ENCODE measurements at places on chromosomes 3 and 15.

- DNase-seq = no peak
Observed at GRCh38 chr15:39850436-39850835, 67.8 kb upstream of the FSIP1 start.

GRCh38 chr3:4228295-4228694, 74.9 kb upstream of the SETMAR start:
- no peak for DNase-seq

DNA sequence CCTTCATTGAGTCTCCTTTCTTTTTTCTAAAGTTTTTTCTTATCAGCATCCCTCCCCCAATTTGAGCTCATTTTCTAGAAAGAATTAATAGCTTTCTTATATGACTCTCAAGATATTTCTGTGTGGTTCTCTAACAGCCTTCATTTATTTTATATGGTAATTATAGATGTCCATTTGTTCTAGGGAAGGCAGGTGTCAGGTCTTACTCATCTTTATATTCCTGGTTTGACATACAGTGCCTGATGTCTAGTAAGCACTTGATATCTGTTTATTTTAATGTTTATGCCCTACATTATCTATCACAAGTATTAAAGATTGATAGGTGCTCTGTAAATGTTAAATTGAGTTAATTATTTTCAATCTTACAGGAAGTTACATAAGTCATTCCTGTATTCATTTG, 426.7 kb upstream of the TPRG1 start:
- DNase-seq = no peak

GRCh38 chr3:143584474-143584873, 263.8 kb downstream of the SLC9A9 start:
- DNase-seq = no peak

DNA sequence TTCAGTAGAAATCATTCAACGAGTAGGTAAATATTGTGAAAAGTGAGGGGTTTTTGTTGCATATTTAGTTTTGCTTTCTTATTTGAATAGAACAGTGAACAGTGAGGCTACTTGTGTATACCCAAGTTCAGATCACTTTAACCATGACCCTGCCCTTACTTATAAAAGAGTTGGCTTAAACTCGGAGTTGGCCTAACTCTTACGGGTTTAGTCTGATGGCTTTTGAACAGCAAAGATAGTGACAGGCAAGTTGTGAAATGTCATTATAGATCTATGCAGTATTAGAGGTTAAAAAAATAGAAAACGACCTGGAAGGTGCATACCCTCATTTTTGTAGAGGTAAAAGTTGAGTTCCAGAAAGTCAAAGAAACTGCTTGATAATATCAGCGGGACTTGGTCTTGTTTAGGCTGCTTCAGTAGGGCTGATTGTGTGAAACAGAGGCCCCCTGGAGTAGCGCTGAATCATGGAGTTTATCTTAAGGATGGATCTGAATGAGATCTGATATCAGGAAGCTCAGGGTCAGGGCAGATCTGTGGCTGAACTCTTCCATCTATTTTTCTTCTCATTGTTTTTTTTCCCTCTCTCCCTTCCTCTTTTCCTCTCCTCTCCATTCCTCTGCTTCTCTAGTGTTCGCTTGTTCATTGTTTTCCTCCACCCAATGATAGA, 359.8 kb downstream of the LPP start:
- no peak for DNase-seq

DNA sequence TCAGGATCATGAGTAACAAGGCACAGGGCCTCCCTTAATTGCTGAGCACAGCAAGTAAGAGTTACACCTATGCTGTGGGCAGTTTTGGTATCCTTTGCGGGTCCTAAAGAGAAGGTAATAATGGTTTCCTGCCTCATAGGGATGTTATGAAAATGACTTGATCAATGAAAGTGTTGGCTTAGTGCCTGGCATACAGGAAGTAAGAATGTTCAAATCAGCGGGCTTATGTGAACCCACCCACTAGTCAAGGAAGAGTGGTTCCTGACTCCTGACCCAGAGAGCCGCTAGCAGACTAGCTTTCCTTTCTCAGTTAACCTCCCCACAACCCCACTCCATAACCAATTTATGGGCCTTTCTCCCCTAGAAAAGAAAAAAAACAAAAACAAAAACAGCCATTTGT, 5.2 kb upstream of the ADAMTS9 start:
- DNase-seq = no peak

DNA sequence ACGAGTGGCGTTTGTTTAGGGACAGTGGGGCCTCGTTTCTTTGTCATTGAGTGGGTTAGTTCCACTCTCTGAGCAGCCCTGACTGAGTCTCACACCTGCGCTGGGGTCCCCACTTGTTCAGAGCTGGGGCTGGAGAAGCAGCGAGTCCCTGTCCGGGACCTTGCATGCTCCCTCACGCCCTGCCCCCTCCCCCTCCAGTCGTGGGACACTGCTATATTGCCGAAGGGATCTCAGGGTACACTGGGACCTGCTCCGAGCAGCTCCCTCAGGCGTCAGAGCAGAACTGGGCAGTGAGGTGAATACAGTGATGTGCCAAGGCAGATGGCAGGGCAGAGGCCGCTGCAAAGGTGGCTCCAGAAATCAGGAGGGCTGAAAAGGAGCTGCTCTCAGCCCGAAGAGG, 59.9 kb upstream of the KLF13 start:
- DNase-seq = no peak

- DNase-seq = no peak
Observed at GRCh38 chr3:113211330-113212149, at the start of gene BOC. TSS of gene BOC (plus strand) at chr3:113211557. CDS start at chr3:113249803, 38,246 bp downstream.

DNA sequence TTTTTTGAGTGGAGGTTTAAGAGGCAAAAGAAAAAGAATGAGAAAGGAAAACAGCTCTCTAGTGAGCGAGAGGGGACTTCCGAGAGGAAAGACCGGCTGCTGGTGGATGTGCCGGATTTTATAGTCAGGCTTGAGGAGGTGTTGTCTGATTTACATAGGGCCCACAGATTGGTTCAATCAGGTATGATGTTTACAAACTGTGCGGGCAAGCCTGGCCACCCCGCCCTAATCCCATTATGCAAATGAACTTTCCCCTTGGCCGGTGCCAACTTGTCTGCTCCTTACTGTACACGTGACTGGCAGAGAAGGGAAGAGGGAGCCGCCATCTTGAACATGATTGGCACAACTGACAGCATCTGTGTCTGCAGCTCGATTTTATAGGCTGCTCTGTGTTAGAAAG, 44.7 kb downstream of the FAM43A start:
- DNase-seq = no peak

- peak; percentile 10 for DNase-seq
Observed at GRCh38 chr15:94322141-94322540, 90.8 kb downstream of the MCTP2 start.

DNA sequence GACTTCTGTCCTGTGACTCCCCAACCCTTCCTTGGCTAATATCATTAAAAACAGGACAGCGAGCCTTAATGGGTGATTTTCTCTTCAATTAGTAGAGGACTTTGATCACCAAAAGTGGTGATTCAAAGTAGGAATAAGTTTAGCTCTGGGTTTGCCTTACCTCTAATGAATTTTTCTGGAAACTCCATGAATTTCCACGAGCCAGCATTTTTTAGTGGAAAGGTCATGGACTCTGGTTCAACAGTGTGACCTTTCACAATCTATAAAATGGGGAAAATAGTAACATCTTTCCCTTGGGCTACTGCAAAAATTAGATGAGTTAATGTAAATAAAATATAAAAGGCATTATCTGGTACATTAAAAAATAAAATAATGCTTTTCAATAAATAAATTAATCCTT, 417.8 kb upstream of the NR2F2 start:
- no peak for DNase-seq

DNA sequence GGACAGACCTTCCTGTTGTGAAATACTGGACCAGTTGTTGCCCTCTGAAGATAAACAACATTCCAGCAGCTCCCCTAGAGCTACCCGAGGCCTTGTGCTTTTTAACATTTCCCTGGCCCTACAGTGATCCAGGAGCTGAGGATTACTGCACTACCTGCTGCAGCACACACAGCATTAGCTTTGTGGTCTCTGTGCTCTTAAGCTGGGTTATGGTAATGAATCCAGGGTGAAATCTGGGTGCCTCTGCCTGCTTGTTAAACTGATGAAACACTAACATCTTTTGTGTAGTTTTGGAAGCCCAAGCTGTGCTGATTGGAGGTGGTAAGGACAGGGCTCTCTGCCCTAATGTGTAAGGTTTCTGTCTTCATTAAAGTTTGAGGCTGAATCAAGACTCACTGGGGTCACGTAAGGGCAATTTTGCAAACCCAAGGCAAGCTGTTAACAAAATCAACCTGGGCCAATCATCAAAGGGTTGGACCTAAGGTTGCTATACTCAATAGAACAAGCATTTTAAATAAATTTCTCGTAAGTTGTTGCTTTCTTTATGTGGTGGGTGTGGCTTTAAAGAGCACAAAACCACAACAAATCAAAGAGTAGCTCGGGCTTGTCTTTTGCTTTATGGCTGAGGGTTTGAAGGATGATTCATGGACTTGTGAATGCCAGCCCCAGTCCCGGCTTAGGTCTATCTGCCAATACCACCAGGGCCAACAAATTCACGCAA, 183.9 kb downstream of the TPRG1 start:
- DNase-seq = no peak

DNA sequence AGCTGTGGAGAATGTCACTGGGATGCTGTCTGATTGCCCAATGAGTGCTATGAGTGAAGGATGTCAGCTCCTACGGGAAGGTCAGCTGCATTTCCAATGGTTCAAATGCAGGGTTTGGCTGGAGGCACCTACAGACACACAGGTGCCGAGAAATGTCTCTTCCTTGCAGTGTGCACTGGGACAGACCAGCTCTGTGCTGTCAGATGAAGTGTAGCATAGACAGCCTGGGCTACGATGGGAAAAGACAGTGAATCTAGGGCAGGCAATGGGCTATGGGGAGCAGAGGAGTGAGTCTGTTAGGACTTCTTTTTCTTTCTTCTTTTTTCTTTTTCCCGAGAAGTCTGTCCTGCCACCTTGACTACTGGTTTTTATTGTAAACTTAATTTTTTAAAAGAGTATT, 223.1 kb upstream of the EOMES start:
- DNase-seq = no peak

GRCh38 chr3:69847303-69847702, 108.0 kb downstream of the MITF start:
- DNase-seq = no peak

DNA sequence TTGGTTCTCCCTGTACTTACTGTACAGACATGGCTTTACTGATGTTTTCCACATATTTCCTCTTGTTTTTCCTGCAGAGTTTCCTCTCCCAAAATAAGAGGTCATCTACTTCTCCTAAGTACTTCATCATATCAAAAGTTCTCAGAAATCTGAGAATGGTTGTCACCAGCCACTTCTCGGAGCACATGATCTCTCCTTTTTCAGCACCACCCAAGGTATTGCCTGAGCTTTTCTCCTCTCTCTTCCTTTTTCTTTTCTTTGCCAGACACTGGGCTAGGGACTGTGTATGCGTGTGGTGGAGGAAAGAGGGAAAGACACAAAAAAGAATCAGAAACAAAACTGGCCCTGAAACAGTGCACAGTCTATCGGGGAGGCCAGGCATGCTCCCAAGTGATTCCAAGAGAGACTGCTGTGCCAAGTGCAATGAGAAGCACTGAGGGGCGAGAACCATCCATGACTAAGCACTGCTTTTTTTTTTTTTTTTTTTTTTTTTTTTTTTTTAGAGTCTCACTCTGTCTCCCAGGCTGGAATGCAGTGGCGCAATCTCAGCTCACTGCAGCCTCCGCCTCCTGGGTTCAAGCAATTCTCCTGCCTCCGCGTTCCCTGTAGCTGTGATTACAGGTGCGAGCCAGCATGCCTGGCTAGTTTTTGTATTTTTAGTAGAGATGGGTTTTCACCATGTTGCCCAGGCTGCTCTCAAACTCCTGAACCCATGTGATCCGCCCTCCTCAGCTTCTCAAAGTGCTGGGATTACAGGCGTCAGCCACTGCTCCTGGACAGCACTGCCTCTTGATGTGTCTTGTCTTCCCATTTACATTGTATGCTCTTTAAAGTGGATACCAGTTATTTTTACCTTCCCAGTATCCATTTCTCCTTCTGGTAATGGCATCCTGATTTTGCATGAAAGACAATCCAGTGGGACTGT, 194.0 kb upstream of the FEZF2 start:
- DNase-seq = peak; percentile 64

DNA sequence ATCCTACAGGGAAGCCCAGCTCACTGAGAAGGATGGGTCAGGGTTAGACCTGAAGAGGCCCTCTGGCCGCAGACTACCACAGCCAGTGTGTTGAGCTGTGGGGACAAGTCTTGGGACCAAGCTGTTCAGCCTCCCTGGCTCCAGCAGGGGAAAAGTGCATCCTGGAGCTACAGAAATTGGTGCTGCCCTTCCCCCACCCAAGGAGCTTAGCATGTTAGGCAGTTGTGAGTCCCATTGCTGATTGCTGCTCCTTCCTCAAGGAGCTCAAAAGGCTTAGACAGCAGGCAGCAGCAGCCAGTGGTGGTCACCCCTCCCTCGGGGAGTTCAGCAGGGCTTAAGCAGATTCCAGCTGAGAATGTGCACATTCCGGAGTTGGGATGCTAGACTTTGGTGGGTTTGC, 165.6 kb downstream of the ATP8B4 start:
- DNase-seq = no peak

DNA sequence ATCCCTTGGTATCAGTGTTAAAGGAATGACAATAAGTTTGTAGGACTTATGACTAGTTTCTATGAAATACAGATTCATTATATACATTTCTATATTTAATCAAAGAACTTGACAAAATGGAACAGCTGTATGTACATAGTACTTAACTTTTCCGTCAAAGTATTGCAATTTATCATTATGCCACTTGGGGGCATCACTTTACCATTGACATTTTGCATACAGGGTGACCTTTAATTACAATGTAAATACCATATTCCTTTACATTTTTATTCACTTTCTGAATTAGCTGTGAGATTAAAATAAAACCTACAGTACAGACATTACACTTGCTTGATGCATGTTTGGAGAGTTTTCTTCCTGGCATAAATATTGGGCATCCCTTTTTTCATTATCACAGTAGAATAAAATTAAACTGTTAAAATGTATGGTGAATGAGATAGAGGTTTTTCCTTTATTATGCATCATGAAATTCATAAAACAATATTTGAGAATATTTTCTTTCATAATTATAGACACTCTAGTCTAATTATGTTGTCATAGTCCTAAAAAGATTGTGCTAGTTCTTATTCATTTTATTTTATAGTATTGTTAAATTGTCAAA, 6.9 kb downstream of the NEK11 start:
- DNase-seq = no peak

DNA sequence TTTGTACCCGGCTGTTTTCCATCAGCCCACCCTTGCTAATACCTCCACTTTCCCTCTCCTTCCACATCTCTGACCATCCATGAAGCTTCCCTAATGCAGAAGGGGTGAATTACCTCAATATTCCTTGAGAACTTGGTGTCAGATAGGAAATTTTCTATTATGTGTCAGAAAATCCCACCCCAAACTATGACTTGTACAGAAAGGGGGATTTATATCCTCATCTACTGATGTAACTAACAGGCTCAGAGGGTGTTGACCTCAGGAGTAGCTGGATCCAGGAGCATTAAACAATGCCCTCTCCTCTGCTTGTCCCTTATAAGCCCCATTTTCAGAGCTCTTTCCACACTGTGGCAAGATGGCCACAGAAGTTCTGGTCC, 242.8 kb upstream of the TLE3 start:
- DNase-seq = no peak

DNA sequence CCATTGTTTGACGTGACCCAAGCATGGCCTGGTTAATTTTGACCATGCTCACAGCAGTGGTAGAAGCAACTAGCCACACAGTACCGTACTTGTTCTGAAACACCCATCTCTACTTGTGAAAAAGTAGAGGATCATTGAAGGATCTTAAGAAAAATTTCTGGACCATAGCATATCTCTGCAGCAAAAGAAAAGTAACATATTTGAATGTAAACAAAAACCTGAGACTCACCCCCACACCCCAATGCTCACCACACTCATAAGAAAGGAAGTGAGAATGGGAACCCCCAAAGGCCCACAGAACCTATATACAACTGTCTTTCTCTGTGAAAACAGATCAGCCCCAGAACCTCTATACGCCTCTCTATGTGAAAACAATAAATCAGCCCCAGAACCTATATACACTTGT, 33.8 kb upstream of the TFRC start:
- no peak for DNase-seq

Measured in GM04504 (cell line).